T-cell (primary cell): ENCODE measurements at places on chromosomes 12 and 14. TPM values are rescaled to one million over a fixed set of nuclear protein-coding genes. Genes with fewer than 3 reads are reported as not detected.

OTX2 gene
- not detected for total RNA-seq

SLC6A12 gene
- total RNA-seq: not detected

IL31 gene
- not detected for total RNA-seq

BCL11B gene
- 223 TPM for total RNA-seq

PRORP gene
- total RNA-seq: 35.9 TPM

KLRB1 gene
- total RNA-seq: 9.0 TPM

KRT72 gene
- 10.1 TPM for total RNA-seq

- DNase-seq: no peak
- H3K27ac ChIP-seq: no peak overlapping the region
- H3K27me3 ChIP-seq: peaks cover 2% of the 10 kb centered on the region
- H3K36me3 ChIP-seq: no peaks in the 10 kb centered on the region
- no peak overlapping the region for H3K4me3 ChIP-seq
- H3K4me1 ChIP-seq: no peaks in the 10 kb centered on the region
Measured at GRCh38 chr12:25689996-25690501, 137.0 kb upstream of the LMNTD1 start.

- H3K4me3 ChIP-seq: no peak overlapping the region
- no peaks in the 10 kb centered on the region for H3K4me1 ChIP-seq
- H3K36me3 ChIP-seq: no peaks in the 10 kb centered on the region
- H3K27ac ChIP-seq: no peak overlapping the region
Measured at GRCh38 chr12:1869145-1869544, 48.8 kb downstream of the LRTM2 start.

DNA sequence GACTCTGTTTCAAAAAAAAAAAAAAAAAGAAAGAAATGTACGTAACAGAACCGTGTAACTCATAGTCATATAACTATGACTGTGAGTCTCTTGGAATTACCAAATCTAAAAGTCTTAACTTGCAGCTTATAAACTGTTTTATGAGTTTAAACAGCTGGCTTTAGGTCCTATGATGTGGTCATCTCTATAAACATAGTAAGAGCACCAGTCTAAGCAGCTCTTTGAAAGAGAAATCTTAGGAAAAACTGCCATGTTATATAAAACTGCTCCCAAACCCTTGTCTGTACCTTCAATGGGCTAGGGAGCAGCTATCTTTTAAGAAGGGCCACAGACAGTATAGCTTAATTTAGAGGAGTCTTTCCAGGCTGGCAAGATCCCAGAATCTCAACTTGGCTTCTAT is 115.5 kb upstream of the AEBP2 start:
- no peaks in the 10 kb centered on the region for H3K4me1 ChIP-seq
- H3K27me3 ChIP-seq: no peaks in the 10 kb centered on the region
- no peaks in the 10 kb centered on the region for H3K36me3 ChIP-seq

- no peaks in the 10 kb centered on the region for H3K4me1 ChIP-seq
- H3K27ac ChIP-seq: no peak overlapping the region
- H3K4me3 ChIP-seq: no peak overlapping the region
- H3K36me3 ChIP-seq: no peaks in the 10 kb centered on the region
Measured at GRCh38 chr14:22427771-22428231, 161.2 kb downstream of the DAD1 start.

DNA sequence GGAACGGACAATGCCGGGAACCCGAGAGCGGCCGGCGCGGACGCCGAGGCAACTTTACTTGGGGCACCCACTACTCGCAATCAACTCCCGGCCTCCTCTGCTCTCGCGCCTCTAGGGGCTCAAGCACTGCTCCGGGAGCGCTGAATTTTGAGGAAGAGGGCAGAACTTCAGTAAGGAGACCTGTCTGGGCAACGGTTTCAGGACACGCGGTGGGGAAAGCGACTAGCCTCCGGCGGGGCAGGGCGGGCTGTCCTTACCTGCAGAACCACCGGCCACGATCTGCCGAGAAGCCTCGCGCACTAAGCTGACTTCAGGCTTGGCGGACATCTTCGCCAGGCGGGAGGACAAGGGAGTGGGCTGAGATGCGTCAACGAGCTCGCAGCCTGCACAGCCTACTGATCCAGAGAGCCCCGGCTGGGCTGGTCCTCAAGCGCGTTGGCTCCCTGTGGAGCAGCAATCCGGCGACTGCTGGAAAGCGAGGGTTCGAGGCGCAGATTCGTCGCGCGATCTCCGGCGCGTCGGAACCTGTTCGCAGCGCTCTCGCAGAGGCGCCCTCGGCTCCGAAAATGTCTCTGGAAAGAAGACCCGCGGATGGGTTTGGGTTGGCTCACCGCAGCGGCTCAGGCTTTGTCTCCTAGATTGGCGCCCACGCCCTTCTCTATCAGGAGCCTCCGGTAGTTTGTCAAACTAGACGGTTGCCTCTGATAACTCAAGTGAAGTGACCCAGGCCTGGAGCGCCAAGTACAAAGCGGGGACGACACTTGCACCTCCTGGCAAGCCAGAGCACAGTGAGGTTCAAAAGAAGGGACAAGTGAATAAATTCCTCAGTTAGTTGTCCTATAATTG is at the start of gene SLC25A21:
Gene SLC25A21 (minus strand): TSS at position 583 of the 846 bp plus-strand sequence.
- DNase-seq: no peak
- H3K36me3 ChIP-seq: no peaks in the 10 kb centered on the region
- H3K27ac ChIP-seq: no peak within 1 kb of the TSS
- H3K27me3 ChIP-seq: no peaks in the 10 kb centered on the region
- no peak within 1 kb of the TSS for H3K4me3 ChIP-seq
- H3K4me1 ChIP-seq: no peaks in the 10 kb centered on the region

- H3K4me1 ChIP-seq: no peaks in the 10 kb centered on the region
- H3K27ac ChIP-seq: no peak overlapping the region
- no peaks in the 10 kb centered on the region for H3K27me3 ChIP-seq
- no peak for DNase-seq
- H3K4me3 ChIP-seq: no peak overlapping the region
- peaks cover 2% of the 10 kb centered on the region for H3K36me3 ChIP-seq
Measured at GRCh38 chr12:68293347-68293746, 38.8 kb downstream of the MDM1 start.

- no peak for DNase-seq
- H3K4me3 ChIP-seq: no peak overlapping the region
- H3K36me3 ChIP-seq: no peaks in the 10 kb centered on the region
- H3K27ac ChIP-seq: no peak overlapping the region
- no peaks in the 10 kb centered on the region for H3K4me1 ChIP-seq
Measured at GRCh38 chr14:105160776-105161175, 7.8 kb downstream of the JAG2 start.

DNA sequence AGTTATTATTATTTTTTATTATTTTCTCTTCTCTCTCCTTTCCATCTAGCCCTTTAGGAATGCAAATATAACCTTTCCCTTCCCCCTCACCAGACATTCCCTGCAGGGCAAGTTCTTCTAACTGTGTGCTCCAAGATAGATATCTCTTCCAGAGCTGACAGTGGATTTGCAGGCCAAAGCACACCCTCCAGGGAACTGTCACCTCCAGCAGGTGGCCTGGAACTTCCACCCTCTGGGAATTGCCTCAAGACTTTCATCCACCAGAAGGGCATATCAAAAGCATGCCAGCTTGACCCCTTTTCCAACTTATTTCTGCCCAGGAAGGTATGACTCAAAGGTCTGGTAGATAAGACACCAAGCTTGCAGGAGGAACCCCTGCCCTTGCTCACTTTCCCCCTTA is 13.6 kb upstream of the KCNA5 start:
- H3K4me3 ChIP-seq: no peak overlapping the region
- DNase-seq: no peak
- H3K27me3 ChIP-seq: peaks cover 6% of the 10 kb centered on the region
- H3K4me1 ChIP-seq: no peaks in the 10 kb centered on the region
- no peak overlapping the region for H3K27ac ChIP-seq

DNA sequence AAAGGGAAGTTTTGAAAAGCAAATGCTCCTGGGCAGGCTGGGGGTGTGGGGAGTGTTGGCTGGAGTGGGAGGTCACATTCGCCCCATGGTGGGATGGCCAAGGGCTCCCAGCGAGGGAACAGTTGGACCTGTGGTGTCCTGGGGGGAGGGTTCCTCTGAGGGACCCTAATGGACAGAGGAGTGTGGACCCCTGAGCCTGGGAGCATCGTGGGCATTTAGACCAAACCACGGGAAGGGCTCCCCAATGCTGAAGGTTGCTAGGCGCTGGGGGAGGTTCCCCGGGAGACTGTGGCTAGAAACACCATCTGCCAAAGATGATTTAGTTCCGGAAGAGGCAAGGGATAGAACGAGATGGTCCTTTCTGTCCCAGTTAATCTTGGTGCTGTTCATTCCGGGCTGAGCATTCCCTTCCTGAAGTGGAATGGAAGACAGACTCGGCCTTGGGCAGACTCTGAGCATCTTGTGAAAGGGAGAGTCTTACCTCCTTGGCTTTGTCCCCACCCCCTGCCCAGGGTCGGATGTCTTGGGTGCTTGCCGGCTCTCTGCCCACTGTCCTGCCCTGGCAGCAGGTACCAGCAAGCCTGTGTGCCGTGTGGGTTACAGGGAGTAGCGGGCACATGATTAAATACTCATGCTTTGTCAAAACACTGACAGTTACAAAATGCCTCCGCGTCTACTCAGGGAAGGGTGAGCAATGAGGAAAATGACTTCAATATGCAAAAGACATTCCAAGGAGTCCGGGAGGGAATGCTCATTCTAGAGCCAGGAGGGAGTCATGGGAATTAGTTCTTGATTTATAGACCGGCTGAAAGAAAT is 215.9 kb downstream of the CACNA1C start:
- no peak for DNase-seq
- H3K4me1 ChIP-seq: no peaks in the 10 kb centered on the region
- no peak overlapping the region for H3K4me3 ChIP-seq
- no peaks in the 10 kb centered on the region for H3K27me3 ChIP-seq
- H3K27ac ChIP-seq: no peak overlapping the region

- H3K27ac ChIP-seq: no peak overlapping the region
- peaks cover 13% of the 10 kb centered on the region for H3K36me3 ChIP-seq
- H3K4me1 ChIP-seq: peaks cover 7% of the 10 kb centered on the region
- H3K27me3 ChIP-seq: no peaks in the 10 kb centered on the region
- no peak for DNase-seq
- H3K4me3 ChIP-seq: no peak overlapping the region
Measured at GRCh38 chr14:103549361-103550311, 12.8 kb downstream of the BAG5 start.

- H3K27me3 ChIP-seq: peaks cover 10% of the 10 kb centered on the region
- H3K36me3 ChIP-seq: no peaks in the 10 kb centered on the region
- no peak overlapping the region for H3K27ac ChIP-seq
- no peaks in the 10 kb centered on the region for H3K4me1 ChIP-seq
Measured at GRCh38 chr14:30756594-30756993, 117.8 kb upstream of the COCH start.

DNA sequence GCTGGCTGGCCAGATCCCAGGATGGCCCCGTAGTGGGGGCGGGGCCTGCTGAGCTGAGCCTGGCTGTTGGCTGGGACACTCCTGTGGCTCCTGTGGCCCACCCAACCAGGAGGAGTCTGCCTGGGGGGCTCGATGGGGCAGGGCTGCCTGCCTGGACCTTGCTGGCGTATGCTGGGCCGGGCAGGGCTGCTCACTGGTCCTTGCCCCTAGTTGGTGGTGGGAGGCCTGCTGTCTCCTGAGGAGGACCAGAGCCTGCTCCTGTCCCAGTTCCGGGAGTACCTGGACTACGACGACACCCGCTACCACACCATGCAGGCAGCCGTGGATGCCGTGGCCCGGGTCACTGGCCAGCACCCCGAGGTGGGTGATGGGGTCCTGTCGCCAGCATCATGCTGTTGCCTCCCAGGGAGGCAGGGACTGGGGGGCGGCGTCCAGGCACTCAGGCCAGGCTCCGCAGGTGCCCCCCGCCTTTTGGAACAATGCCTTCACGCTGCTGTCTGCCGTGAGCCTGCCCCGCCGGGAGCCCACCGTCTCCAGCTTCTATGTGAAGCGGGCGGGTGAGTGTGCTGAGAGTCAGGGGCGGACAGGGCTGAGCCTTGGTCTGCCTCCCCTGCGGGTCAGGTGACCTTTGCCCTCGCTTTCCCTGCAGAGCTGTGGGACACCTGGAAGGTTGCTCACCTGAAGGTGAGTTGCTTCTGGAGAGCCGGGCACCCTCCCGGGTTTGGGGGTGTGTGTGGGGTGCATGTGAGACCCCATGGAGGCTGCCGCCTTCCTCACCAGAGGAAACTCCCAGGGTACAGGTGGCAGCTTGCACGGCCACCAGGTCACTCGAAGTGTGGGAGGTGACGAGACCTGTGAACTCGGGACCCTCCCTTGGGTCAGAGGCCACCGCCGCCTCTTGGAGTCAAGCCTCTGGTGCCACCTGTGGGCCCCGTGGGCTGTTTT is 3.4 kb downstream of the NOC4L start:
- no peak overlapping the region for H3K4me3 ChIP-seq
- H3K27me3 ChIP-seq: no peaks in the 10 kb centered on the region
- H3K4me1 ChIP-seq: peaks cover 11% of the 10 kb centered on the region
- H3K36me3 ChIP-seq: peaks cover 4% of the 10 kb centered on the region
- H3K27ac ChIP-seq: no peak overlapping the region

GRCh38 chr12:122517877-122518276 is 8.9 kb downstream of the RSRC2 start:
- peaks cover 26% of the 10 kb centered on the region for H3K36me3 ChIP-seq
- H3K27me3 ChIP-seq: no peaks in the 10 kb centered on the region
- H3K4me3 ChIP-seq: no peak overlapping the region
- peaks cover 4% of the 10 kb centered on the region for H3K4me1 ChIP-seq
- no peak overlapping the region for H3K27ac ChIP-seq
- no peak for DNase-seq

DNA sequence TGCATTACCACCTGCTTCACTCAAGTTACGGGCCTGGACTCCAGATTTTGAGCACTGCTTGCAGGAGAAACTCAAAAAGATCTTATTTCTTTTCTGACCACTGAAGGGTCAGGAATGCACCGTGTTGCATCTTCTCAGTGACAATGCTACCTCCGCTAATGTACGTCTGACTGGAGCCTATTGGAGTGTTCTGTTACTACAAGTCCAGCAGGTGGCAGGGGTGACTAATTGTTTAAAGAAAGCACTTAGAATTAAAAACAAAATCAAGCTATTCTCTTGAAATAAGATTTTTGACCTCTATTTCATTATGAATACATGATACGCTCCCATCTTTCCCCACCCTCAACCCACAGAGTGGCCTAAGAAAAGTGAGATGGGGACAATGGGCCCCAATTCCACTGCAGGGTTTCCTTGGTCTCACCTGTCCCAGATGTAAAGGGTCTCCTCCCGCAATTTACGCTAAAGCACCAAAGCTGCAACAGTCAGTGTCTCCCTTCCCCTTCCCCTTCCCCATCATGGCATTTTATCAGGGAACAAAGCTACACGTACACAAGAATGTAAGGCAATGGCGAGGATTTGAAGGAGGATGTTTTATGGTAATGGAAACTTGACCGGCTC is 2.2 kb downstream of the TBPL2 start:
- H3K36me3 ChIP-seq: no peaks in the 10 kb centered on the region
- peaks cover 11% of the 10 kb centered on the region for H3K27me3 ChIP-seq
- H3K27ac ChIP-seq: no peak overlapping the region
- no peak for DNase-seq
- peaks cover 18% of the 10 kb centered on the region for H3K4me1 ChIP-seq
- H3K4me3 ChIP-seq: no peak overlapping the region

DNA sequence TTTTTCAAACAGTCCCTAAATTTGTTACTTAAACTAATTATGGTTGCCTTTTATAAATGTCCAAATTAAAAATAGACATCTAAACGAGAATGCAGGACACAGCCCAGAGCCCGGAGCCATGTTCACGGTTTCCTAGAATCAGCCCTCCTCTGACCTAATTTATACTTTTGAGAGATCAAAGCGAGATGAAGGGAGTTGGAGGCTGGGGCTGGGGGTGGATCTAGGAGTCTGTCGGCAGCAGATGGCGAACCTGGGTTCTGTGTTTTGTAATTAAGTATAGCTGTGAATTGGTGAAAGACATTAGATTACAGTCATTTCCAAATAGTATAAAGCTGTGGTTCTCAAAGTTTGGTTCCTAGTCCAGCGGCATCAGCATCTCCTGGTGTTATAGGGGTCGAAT is 210.1 kb downstream of the SLC41A2 start:
- DNase-seq: no peak
- H3K36me3 ChIP-seq: no peaks in the 10 kb centered on the region
- no peak overlapping the region for H3K27ac ChIP-seq
- H3K4me1 ChIP-seq: peaks cover 24% of the 10 kb centered on the region
- no peaks in the 10 kb centered on the region for H3K27me3 ChIP-seq
